ENCODE measurements at places on chromosomes 1 and 21.

DNA sequence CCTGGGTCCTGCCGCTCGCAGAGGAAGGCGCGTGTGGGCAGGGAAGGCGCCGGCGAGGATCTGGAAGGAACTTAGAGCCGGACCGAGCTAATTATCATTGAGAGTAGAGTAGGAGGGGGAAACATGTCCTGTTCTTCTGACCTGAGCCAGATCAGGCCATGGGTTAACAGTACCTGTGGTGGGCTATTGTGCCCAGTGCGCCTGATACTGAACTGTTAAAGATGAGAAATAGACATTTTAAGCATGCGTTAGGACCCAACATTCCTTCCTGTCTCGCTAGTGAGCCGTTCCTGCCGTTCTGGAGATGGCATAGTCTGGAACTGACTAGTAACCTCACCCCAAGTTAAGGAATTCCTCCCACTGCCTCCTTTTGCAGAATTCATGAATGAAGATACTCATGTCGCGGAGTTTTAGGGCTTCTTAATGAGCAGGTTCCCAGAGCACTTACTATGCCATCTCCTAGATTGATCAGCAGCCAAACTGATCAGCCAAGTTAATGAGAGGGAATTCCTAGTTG lies 870 bp downstream of the STRIP1 start:
- DNase-seq, result peak; percentile 71

GRCh38 chr1:9239622-9240401 lies 5.2 kb downstream of the H6PD start:
- DNase-seq, result peak; percentile 88

- DNase-seq, result no peak
Observed at GRCh38 chr1:22414244-22414751, 37.4 kb upstream of the ZBTB40 start.

- DNase-seq, result no peak
Observed at GRCh38 chr1:169946206-169946605, 52.5 kb upstream of the SCYL3 start.

GRCh38 chr1:167905671-167906070 lies 8.3 kb downstream of the ADCY10 start:
- DNase-seq, result peak; percentile 23

DNA sequence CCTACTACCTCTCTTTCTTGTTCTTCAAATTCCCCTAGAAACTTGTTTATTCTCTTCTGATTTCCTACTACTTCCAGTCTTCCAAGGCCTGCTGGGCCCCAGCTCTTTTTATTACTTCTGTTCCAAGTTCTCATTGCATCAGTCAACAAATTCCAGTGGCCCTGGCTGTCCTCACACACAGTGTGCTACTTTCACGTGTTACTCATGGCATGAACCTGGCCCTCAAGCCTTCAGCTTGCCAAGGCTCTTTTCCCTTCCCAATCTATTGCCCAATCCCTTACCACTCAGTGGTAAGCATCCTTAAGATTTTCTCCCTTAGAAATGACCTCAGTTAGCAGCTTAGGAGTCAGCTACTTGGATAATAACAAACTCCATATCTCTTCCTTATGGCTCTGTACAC lies 613.5 kb downstream of the LMO4 start:
- DNase-seq, result no peak

GRCh38 chr1:162223488-162223887 lies 153.2 kb downstream of the SPATA46 start:
- no peak for DNase-seq

DNA sequence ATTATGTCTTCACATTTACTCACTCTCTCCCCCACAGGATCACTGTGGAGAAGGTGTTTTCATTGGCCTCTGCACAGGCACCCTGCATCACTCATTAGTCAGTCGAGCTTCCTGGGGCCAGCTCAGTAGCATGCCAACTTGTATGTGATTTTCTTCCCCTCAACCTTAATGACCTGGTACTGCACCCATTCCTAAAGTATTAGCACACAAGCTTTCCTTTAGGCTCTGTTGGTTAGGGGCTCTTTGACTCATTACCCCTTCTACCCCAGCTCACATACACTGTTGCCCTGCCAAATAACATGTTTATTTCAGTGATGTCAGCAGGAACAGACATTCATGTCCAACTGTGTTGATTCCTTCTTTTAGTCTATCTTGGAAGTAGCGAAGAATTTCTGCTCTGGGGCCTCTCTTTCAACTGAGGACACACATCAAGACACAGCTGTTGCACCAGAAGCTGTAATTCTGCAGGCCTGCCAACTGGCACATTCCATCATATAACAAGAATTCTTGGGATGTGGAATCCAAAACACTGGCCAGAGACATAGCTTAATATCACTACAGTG lies 603.5 kb upstream of the ADAMTS5 start:
- no peak for DNase-seq

- DNase-seq, result no peak
Observed at GRCh38 chr1:86912281-86912900, 1.5 kb downstream of the SELENOF start.

DNA sequence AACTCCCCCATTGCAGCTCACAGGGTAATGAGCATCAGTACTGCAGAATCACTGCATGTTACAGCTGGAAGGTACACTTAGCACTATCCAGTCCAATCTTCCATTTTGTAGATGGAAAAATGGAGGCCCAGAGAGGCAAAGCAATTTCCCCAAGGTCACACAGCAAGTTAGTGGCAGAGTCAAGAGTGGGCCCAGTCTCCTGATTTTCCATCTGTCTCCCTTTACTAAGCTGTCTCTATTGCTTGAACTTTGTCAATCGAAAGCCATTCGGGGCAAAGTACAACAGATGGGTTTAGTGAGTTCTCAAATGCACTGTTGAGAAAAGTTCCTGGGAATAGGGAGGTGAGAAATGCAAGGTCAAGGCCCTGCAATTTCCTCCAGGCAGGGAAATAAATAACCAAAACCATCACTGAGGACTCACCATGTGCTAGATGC lies 50.4 kb upstream of the IFFO2 start:
- DNase-seq, result no peak

DNA sequence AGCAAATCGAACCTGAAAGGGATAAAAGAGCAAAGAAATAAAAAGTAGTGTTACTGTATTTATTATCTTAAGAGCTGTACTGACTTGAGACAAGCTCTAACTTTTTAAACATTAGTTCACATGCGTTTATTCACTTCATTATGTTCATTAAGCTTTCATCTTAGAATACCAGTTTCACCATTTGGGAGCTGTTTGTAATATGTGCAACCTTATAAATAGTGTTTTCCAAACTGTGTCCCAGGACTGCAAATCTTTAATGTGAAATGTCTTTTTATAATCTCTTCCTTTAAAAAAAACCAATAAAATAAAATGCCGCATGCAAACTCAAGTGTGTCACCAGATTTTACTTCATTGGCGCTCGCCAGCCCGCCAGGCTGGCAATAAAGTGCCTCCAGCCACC lies 28.3 kb downstream of the LGALS8 start:
- DNase-seq, result no peak

DNA sequence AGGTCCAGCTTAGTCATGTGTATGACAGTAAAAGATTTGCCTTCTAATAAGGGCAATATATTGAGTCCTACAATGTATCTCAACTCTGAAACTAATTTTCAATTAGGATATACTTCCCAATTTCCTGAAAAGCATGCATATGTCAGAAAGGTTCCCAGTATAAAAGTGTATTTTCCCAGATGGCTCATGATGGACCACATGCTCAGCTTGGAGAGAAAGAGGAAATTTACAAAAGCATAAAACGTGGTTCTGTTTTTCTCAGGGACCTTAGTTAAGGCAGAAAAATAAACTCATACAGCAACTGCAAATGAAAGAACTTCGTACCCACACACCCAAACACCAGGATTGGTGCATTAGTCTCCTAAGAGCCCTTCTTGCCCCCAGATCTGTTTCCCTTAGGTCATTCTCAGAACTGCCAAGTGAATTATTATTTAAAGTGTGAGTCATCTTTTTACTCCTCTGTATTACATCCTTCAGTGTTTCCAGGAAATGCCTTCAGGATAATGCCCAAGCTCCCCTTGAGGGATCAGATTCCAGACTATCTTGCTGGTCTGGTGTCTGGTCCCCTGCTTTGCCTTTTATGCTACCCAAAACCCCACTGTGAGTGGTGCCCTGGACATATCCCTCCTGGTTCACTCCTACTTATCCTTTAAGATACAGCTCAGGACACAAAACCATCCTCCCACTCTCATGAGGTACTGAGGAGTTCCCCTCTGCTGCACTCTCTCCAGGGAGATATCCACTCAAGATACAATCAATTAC lies 57.4 kb downstream of the SSX2IP start:
- DNase-seq, result no peak

- no peak for DNase-seq
Observed at GRCh38 chr1:164563721-164564360, 4.9 kb downstream of the PBX1 start.

DNA sequence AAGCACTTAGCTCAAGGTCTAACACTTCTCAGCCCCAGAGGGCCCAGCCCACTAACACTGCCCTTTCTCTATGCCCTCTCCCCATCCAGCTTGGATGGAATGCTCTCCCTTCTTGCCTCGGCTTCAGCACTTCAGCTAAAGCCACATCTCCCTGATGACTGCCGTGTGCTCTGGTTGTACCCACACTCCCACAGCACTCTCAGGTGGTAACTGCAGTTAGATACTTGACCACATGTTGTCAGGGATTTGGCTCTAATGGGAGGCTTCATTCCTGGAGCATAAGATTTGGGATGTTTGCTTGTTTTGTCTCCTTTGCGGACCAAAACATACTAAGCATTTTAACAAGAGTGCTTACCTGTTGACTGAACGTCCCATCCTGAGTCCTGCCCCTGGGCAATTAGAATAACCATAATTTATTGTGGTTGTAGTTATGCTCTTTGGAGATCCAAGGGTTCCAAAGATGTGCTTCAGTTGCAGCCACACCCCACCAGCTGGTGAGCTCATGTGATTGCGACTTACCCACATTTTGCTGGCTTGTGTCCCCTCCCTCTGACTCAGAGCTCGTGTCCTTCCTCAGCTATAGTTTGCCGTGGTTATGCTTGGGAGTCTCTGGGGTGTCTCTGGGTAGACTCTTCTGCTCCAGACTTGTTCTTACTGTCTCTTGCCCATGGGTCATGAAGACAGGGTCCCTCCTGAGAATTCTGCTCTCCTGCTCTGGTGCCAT lies 7.7 kb upstream of the SLC26A9 start:
- no peak for DNase-seq

DNA sequence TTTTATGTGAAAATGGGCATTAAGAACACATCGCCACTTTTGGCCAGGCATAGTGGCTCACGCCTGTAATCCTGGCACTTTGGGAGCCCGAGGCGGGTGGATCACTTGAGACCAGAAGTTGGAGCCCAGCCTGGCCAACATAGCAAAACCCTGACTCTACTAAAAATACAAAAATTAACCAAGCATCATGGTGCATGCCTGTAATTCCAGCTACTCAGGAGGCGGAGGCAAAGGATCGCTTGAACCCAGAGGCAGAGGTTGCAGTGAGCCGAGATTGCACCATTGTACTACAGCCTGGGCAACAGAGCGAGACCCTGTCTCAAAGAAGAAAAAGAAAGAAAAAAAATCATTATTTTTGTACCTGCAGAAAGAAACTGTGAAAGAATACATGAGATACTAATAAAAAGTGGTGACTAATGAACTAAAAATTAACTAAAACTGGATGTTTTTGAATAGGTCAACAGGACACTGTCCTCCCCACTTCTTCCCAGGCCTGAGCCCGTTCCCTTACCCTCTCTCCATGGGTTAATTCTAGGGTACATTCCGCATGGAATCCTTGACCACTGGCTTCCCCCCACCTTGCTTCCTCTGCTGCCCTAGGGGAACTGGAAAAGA lies 8.3 kb upstream of the TINAGL1 start:
- DNase-seq, result no peak

- no peak for DNase-seq
Observed at GRCh38 chr1:117563492-117563875, 42.4 kb upstream of the TENT5C start.

DNA sequence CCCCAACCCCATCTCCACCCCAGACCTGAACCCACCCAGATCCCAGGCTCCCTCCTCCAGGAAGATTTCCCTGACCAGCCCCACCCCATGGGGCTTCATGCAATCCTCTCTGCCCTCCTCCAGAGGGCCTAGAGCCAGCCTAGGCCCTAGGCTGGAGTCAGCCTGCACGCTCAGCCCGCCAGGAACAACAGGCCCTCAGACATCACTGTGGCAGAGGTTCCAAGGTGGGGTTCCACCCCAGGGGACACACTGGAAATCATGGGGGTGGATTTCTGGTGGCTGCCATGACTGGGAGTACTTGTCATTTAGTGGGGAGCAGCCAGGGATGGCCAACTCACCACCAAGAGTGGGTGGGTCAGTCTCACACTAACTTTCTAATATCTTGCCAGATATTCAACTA lies 122.0 kb downstream of the GLIS1 start:
- no peak for DNase-seq

- DNase-seq, result no peak
Observed at GRCh38 chr21:24832961-24833360, 774.3 kb downstream of the MRPL39 start.

GRCh38 chr1:200901796-200902444 lies 7.2 kb downstream of the INAVA start:
- no peak for DNase-seq

DNA sequence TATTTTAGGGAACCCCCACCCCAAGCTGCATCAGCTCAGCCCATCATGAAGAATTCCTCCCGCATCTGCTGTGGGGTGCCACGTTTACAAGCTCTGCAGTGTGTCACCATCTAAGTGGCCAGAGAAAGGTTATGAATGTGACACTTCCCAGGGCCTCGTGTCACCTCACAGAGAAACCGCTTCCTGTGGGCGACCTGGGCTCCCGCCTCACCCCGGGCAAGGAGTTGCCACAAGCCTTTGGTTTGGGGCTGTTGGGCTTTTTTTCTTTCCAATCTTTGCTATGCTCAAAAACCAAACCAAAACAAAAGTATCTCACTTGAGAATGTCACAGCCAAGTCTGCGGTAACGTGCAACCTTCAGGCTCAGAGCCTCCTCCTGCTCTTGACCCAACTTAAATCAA lies 82.1 kb upstream of the ARHGEF16 start:
- DNase-seq, result no peak

DNA sequence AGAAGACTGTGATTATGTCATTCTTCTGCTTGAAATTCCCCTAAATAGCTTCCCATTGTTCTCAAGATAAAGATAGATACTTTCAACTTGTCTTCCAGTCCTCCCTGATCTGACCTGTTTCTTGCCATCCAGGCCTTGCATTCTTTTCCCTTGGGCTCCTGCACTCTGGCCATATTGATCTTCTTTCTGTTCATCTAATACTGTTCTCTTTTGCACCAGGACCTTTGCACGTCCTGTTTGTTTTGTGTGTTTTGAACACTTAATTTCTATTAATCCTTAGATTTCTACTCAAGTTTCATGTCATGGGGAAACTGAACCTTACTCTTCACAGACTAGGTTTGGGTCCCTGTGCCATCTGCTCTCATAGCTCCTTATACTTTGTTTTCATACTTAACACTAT lies 65.1 kb downstream of the MAGI3 start:
- no peak for DNase-seq

Measured in KBM-7 (cell line).